G401 (cell line): ENCODE measurements at places on chromosomes 3 and 15. TPM values are rescaled to one million over a fixed set of nuclear protein-coding genes. Genes with fewer than 3 reads are reported as not detected.

The PYGO1 gene
- total RNA-seq = 15.3 and 24.7 TPM in 2 replicates

The CASR gene
- total RNA-seq = not detected in 2 replicates

The CCDC54 gene
- not detected in 2 replicates for total RNA-seq

The PLA2G4D gene
- 0.43 and 0.61 TPM in 2 replicates for total RNA-seq

The AHSG gene
- not detected in 2 replicates for total RNA-seq
